HFFc6 (cell line): ENCODE measurements at places on chromosomes 11 and 22. TPM values are rescaled to one million over a fixed set of nuclear protein-coding genes. Genes with fewer than 3 reads are reported as not detected.

- DNase-seq = peak; percentile 98
Observed at GRCh38 chr11:117010808-117011540, 87.3 kb downstream of the SIK3 start.

GRCh38 chr11:2109541-2110019 is 29.6 kb downstream of the IGF2 start:
- DNase-seq = no peak

DNA sequence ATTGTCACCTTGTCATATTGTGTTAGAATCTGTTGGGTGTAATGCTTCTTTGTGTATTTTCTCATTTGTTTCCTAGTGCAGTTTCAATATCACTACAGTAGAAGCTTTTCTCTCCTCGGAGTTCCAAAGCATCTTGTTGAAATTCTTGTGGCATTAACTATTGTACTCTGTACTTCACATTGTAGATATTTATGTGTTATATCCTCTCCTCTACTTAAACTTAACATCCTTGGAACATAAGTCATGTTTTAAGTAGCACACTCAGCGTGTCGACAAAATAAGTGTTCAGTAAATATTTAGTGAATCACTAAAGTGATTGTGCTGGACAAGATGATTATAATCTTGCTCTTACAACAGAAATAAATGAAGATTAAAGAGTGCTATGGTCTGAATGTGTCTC is 201.7 kb downstream of the ARHGAP42 start:
- DNase-seq = no peak

DNA sequence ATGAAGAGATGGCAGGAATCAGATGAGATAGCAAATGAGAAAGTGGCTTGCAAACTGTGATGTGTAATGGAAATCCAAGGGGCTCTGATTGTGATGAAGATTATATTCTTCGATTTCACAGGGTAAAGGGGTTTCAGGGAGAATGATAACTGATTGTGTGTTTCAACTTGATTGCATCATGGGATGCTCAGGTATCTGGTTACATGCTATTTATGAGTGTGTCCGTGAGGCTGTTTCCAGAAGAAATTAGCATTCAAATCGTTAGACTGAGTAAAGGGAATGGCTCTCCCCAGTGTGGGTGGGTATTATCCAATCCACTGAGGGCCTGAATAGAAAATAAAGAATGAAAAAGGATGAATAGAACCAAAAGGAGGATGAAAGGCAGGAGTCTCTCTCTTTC is 278.7 kb upstream of the LARGE1 start:
- no peak for DNase-seq

DNA sequence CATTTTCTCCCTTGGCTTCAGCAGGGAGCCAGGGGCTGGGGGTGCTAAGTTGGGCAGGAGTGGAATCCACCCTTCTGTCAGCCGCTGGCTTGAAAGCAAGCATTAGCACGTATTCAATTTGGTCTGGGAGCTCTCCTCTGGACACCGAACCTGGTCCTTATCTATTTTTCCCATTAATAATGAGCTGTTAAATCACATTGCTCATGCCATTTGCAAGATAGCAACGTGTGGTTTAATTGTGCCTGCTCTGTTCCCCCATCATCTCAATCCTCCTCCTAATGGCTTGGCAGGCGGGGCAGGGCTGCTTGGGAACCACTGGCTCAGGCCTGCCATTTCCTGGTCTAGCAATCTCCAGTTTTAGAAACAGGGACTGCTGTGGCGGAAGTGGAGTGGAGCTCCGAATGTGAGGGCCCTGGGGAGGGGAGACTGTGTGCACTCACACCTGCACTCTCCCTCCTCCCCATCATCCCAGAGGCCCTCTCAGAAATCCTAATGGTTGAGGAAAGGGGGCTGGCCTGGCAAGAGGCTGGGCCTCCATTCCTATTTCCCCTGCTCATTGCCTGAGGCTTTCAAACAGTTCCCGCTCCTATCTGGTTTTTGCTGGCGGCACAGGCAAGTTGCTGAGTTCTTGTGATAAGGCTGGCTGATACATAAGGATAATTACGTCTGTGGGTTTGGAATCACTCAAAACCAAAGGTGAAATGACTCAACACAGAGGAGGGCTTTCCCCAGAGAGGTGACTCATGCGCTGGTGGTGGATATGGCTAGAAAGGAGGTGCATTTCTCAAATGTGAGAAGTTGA is 201.2 kb upstream of the E2F8 start:
- DNase-seq = peak; percentile 92

- DNase-seq = no peak
Observed at GRCh38 chr11:2811206-2812091, 74.1 kb downstream of the CDKN1C start.

DNA sequence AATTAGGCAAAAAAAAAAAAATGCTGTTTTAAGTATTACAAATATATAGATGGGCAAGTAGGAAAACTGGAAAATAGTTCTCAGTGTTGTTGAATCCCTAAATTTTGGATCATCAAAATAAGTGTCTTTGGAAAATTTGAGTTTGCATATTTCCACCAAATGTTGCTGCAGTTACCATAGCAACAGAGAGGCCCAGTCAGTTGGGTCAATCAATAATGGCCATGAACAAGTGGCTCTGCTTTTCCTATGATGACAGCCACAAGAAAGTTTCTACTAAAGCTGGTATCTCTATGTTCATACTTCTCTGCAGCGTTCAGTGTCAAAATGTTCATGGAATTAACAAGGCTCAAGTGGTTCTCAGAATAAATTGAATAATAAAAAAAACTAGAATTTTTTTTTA is 79.1 kb downstream of the SERGEF start:
- DNase-seq = no peak

Gene OSBP2
- 0.09 to 0.24 TPM (median 0.15 TPM) in 3 replicates for total RNA-seq

Gene DRD4
- 0.14 and 0.55 TPM in 2 replicates for total RNA-seq

Gene FBLN1
- total RNA-seq = 185 and 323 TPM in 2 replicates

Gene RASSF10
- total RNA-seq = not detected in 2 replicates

Gene LRRC4C
- total RNA-seq = not detected in 2 replicates
